ENCODE measurements at places on chromosomes 6 and 20. TPM values are rescaled to one million over a fixed set of nuclear protein-coding genes. Genes with fewer than 3 reads are reported as not detected.

SOX18 gene
- total RNA-seq, result 4.7 TPM

LIN28B gene
- 2.6 TPM for total RNA-seq

DUSP15 gene
- 1.7 TPM for total RNA-seq

NKAIN4 gene
- total RNA-seq, result not detected

ECT2L gene
- total RNA-seq, result not detected

HLA-DOB gene
- total RNA-seq, result 0.41 TPM

ESR1 gene
- 5.6 TPM for total RNA-seq

NMBR gene
- total RNA-seq, result not detected

C20orf96 gene
- 4.7 TPM for total RNA-seq

PIGT gene
- 91.8 TPM for total RNA-seq

GABRR1 gene
- not detected for total RNA-seq

- DNase-seq, result peak; percentile 49
Observed at GRCh38 chr6:168238159-168238909, 81.2 kb downstream of the DACT2 start.

DNA sequence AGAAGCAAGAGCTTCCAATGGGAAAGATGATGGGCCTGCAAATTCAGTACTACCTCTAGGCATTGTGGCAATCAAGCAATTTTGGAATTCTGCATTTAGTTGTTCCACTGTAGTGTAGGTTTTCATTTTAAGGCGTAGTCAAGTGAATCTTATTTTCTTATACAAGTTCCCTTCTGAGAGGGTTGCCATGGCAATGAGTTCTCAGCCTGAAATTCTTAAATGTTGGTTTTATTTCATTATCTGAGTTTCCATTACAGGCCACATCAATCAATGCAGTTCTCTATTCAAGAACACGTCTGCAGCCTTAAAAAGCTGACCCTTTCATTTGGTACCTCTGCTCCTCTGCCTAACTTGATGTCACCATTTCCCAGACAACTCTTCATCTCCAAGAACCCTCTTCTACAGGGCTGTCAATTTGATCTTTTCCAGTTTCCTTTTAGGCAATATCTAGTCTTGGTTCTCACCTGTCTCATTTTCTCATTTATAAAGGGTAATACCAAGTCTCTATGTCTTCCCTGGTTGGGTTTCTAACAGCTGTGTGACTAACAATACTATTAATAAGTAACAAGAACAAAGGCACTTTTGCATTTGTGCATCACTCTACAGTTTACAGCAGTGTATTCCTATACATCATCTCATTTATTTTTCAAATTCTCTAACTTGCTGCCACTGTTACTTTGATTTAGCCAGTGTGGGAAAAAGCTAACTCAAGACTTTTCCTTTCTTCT, 898.2 kb upstream of the FLRT3 start:
- no peak for DNase-seq

DNA sequence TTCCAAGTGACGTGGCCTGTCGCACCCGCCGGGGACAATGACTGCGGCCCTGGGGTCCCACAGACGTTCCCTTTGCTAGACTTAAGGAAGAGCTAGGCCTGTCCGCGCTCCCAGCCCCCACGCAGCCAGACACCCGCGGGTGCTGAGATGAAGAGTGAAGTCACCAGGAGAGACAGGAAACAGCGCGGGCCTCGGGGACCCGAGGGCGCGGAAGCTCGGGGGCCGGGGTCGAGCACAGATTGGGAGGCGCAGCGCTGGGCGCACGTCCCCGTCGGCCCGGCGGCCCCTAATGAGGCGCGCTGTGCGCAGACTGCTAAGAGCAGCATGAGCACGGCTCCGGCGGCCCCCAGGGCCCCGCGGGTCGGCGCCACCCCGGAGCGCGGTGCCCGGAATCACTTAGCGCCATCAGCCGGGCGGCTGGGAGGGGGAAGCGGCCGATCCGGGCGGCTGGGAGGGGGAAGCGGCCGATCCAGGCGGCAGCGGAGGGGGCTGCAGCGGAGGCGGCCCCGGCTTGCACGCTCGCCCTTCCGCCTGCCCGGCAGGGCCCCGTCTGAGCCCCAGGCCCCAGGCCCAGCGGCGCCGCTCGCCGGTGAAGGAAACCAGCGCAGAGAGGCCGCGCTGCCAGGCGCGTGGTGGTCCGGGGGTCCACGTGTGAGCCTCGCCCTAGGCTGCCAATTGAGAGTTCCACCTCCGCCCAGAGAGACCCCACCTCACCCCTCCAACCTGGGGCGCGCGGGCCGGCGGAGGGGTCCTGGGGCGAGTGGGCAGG, 8.3 kb upstream of the AVP start:
- no peak for DNase-seq

GRCh38 chr20:25444556-25444955, 37.1 kb downstream of the GINS1 start:
- DNase-seq, result no peak

DNA sequence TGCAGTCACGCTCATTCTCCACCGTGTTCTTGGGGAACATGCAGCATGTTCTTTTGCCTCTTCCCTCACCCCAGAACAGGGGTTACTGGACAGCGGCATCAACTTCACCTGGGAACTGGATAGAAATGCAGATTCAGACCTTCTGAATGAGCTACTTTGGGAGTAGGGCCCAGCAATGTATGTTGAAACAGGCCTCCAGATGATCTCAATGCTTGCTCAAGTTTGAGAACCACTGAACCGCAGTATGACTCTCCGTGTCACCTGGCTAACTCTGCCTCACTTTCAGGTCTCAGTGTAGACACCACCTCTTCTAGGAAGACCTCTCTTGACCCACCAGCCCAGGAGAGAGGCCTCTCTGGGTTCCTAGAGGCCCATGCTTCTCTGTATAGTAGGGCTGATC, 4.9 kb downstream of the TRIB3 start:
- DNase-seq, result no peak

GRCh38 chr20:62951896-62952372, 575 bp upstream of the SLC17A9 start:
- no peak for DNase-seq

GRCh38 chr20:16367948-16368560, 205.2 kb downstream of the KIF16B start:
- DNase-seq, result no peak

- DNase-seq, result no peak
Observed at GRCh38 chr6:67244037-67244436, 1391.0 kb upstream of the ADGRB3 start.

DNA sequence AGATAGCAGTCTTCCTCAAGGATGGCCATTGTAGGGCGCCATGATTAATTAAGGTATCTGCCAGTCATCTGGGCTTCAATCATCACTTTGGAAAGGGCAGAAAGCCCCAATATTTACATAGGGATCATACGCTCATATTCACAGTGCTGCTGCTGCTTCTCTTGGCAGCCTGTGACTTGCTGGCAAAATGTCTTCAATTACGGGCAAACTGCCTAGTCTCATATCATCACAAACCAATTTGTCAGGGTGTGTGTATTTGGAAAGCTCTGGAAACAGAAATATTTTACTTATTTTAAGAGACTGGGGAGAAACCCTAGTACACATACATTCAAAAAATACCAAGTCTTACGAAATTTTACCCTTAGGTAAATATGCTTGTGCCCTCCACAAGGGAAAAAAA, 77.6 kb downstream of the SAMD5 start:
- DNase-seq, result peak; percentile 32

- no peak for DNase-seq
Observed at GRCh38 chr20:19691125-19691524, 66.9 kb upstream of the RIN2 start.

- DNase-seq, result no peak
Observed at GRCh38 chr6:144897441-144897921, 612.3 kb downstream of the UTRN start.

GRCh38 chr6:4941782-4942672, 61.8 kb downstream of the RPP40 start:
- no peak for DNase-seq

GRCh38 chr6:40348591-40348990, 238.6 kb downstream of the LRFN2 start:
- DNase-seq, result peak; percentile 0

DNA sequence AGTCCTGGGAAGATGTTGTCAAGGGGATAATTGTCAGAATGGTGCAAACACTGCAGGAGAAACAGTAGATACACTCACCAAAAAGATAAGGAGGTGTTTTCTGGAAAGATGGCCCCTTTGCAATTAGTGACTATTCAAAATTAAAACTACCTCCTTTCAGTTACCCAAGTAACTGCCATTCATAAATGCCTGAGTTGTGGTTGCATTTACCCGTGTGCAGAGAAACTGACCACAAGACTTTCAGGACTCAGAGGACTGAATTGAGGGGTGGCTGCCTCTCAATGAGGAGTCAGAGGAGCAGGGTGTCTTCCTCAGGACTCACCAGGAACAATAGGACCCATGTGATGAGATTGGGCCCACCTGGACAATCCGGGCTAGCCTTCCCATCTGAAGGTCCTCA, 39.0 kb downstream of the GCM1 start:
- no peak for DNase-seq

All from prostate gland (tissue), 2 donors.